Fibroblast of skin of scalp (primary cell): ENCODE measurements at places on chromosomes 16 and 17.

DNA sequence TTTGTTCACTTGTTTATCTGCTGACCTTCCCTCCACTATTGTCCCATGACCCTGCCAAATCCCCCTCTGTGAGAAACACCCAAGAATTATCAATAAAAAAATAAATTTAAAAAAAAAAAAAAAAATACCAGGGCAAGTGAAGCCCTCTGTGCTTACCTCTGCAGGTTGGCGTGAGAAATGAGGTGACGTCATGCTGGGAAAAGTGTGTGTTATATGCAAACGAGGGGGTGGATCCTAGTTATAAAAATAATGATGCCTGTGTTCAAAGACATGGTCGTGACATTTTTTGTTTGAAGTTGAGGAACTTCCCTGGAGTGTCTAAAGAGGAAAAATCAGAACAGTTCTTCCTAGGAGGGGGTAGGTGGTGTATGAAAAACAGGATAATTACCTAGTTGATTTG lies 20.2 kb downstream of the TMC7 start:
- no peak for DNase-seq

DNA sequence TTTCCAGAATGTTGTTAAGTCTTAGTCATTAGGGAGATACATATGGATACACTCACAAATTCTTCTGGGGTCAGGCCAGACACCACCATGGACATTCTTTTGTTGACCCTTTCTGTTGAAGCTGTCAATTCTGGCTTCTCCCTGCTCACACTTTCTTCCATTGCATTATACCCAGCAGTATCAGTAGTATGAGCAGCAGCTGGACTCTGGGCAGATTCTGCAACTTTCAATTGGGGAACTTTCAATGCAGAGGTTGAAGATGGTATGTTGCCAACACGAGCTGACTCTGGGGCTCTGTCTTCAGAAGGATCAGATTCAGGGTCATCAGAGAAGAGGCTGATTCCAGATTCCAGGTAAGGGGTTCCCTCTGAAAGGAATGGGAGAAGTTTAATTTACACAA lies 45.8 kb downstream of the RND2 start:
- no peak for DNase-seq

DNA sequence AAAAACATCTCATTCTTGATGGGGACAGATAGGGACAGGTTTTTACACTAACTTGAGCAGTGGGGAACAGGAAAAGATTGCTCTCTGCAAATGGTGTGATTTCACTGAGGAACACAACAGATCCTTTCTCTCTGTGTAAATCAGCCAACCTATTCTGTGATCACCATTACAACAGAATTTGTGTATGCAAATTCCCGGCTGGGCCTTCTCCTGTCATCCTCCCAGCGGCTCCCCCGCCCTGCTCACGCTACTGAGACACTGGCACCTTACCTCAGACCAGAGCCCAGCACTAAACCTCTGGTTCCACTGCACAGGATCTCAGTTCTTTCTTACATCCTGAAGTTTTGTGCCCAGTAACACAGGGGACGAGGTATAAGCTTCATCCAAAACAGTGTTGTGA lies 97.0 kb upstream of the FA2H start:
- no peak for DNase-seq

DNA sequence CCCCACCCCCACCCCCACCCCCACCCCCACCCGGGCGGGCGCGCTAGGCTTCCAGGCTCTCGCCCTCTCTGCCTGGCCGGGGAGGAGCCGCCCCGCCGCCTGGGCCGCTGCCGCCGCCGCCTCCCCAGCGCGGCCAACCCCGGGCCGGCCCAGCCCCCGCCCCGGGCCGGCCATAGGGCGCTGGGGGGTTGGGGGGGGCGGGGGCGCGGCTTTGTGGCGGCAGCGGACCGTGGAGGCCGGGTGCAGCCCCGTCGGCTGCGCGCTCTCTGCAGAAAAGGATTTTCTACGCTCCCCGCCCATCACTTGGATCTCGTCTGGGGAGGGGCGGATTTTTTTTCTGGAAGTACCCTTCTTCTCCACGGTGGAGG lies 230.9 kb downstream of the MRTFB start:
- DNase-seq: peak; percentile 89

GRCh38 chr17:31171701-31172100 lies 76.9 kb downstream of the NF1 start:
- peak; percentile 68 for DNase-seq

GRCh38 chr16:80197741-80198201 lies 343.0 kb upstream of the DYNLRB2 start:
- DNase-seq: peak; percentile 97

GRCh38 chr16:56547949-56548567 lies 16.8 kb upstream of the MT4 start:
- DNase-seq: no peak

- DNase-seq: peak; percentile 83
Measured at GRCh38 chr16:88784074-88784855, 755 bp downstream of the PIEZO1 start.

DNA sequence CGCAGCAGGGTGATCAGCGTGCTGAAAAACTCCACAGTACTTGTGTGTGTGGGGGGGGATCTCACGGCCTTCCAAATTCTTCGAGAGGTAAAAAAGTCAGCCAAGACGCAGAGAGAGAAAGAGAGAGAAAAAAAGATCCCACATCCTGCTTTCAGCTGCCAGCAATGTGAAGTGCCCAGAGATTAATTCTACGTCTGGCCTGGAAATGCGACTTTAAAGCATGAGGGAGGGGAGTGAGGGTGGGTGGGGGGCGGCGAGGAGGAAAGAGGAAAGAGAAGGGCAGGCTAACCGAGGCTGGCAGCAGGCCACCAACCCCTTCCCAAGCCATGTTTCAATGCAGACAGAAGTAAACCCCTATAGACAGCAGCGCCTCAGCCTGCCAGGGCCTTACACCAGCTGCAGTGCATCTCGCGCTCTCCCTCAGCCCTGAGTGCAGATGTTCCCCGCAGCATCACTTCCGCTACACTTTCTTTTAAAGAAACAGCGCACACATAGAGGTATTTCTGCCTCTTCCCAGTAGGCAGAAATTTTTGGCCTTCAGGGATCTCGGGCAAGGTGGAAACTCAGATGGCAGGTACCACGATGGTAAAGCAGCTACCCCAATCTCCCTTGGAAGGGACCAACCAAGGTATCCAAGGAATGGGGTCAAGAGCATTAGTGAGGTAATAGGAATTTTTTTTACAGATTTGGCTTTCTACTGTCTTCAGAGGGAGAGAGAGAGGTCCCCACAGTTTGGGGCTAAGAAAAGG lies 87.8 kb downstream of the SMG6 start:
- peak; percentile 96 for DNase-seq

DNA sequence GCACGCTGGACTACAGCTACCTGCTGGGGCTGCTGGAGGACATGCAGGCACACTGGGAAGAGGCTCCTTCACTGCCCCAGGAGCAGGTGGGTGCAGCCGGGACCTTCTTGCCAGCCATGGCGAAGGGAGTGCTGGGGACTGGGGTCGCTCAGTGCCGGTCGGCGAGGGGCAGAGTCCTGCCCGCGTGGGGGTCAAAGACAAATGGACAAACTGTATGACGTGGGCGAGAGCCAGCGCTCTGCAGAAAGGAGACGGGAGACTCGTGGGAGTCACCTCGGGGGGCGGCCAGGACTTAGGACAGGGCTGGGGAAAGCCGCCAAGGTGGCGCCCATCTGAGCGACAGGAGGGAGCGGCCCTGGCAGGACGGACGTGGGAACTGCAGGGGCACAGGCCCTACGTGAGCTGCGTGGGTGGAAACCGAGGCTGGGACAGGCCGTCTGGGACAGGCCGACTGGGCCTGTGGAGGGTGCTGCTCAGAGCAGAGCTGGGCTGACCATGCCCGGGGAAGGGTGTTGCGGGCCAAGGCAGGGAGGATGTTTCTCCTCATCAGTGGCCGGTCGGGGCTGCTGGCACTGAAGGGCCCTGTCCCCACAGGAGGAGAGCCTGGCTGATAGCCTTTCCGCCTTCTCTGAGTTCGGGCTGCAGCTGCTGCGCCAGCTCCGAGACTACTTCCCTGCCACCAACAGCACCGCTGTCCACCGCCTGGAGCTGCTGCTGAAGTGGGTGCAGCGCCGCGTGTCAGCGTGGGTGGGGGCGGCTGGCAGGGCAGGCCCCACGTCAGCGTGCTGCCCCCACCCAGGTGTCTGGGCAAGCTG lies 8.0 kb downstream of the TSR3 start:
- DNase-seq: no peak

- DNase-seq: no peak
Measured at GRCh38 chr17:75024686-75025397, 12.4 kb downstream of the MRPL58 start.

DNA sequence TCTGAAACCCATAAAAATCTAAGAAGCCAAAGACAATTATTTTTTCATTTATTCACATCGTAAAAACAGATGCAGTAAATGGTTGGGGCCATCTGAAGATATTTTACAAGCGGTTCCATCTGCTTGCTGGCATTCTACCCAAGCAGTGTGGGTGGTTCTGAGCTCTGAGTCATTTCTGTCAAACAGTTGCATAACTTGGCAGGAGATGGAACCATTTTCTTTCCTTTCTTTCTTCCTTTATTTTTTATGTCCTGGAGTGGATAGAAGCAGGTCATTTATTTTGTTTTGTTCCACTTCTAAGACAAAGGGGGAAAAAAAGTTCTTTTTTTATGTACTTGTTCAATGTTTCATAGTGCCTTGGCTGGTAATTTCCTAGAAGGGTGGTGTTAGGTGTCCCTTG lies 1151.9 kb upstream of the GOT2 start:
- DNase-seq: peak; percentile 84

- no peak for DNase-seq
Measured at GRCh38 chr16:647173-647902, 1.8 kb upstream of the WDR90 start.

DNA sequence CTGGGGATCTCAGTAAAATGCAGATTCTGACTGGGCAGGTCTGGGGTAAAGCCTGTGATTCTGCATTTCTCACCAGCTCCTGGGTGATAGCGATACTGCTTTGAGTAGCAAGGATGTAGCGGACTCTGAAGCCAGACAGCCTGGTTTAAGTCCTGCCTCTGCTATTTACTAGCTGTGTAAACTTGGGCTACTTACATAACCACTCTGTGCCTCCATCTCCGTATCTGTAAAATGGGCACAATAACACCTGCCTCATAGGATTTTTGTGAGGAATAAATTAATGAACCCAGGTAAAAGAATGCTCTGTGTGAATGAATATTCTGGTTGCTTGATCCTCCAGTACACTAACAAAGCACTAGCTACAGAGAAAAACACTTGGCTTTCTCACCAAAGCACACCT lies 54.4 kb downstream of the TMEM132E start:
- DNase-seq: no peak

DNA sequence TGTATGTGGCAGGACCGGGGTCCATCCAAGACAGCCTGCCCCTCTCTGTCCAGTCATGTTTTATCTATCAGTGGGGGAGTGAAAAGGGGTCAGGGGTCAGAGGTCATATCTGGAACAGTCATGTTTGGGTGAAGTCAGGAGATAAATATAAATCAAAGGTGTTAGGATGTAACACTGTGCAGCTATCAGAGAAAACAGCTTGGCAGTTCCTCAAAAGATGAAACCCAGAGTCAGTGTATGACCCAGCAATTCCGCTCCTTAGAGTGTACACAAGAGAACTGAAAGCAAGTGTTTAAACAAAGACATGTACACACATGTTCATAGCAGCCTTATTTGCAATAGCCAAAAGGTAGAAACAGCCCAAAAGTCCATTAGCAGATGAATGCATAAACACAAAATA lies 361.3 kb downstream of the FOXL1 start:
- no peak for DNase-seq

DNA sequence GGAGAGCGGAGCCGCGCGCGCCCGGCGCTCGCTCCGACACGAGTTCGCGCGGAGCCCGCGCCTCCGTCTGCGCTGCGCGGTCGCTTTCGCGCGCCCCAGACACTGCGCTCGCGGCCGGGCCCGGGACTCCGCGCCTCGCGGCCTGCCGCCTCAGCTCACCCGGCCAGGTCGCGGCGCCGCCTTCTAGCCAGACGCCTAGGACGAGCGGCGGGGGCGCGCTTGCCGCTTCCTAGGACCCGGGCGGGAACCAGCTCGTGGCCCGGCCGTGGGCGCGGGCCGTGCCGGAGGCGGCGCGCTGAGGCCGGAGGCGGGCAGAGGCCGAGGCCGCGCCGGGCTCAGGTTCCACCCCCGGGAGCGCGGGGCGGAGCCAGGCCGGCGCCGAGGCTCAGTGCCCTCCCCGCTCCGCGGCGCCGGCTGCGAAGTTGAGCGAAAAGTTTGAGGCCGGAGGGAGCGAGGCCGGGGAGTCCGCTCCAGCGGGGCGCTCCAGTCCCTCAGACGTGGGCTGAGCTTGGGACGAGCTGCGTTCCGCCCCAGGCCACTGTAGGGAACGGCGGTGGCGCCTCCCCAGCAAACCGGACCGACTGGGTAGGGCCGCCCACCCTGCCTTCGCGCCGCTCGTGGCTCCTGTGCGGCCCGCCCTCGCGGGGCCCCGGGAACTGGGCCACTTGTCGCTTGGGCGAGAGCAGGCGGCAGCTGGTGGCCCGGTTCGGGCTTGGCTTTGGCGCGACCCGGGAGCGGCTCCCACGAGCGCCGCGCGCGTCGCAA lies at the start of gene SPHK1:
TSS of gene SPHK1 (plus strand) at position 388 of the 765 bp plus-strand sequence. CDS start 1,036 bp downstream, outside the sequence.
- peak; percentile 92 for DNase-seq

- no peak for DNase-seq
Measured at GRCh38 chr16:5938607-5939006, 841.0 kb upstream of the EEF2KMT start.

GRCh38 chr16:20791923-20792612 lies 14.2 kb downstream of the ERI2 start:
- DNase-seq: peak; percentile 27

GRCh38 chr17:83100853-83101391 lies 21.5 kb downstream of the METRNL start:
- no peak for DNase-seq

GRCh38 chr17:69898601-69899000 lies 176.4 kb upstream of the KCNJ16 start:
- peak; percentile 94 for DNase-seq

- DNase-seq: peak; percentile 42
Measured at GRCh38 chr17:34259146-34259545, 4.1 kb downstream of the CCL2 start.

DNA sequence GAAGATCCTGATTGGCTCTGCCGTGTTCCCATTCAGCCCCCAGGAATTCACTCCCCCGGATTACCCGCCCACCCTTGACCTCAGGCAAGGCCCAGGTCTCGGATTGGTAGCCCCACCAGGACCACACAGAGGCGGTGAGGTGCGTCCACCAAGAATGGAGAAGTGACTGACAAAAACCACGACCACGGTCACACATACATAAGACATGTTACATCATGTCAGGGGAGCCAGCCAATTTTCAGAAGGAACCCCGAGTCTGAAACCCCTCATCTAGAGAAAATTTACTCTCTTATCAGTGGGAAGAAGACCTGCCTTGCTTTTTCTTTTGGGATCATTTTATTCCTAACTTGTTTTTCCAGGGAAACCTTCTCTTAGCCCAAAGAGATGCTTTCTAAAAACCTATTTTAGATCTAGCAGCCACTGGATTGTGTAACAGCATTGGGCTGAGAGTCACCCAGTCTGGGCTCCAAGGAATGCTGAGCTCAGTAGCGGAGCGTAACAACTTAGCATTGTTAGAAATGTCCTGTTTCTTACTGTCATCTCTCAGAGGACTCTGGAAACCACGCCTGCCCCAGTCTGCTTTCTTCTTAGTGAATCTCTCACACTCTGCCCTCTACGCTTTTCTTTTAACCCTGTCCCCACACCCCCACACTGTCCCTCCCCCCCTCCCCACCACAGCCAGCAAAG lies 164.1 kb downstream of the CMIP start:
- peak; percentile 88 for DNase-seq
